Activated CD4-positive, alpha-beta T cell treated with anti-CD3 and anti-CD28 coated beads, Interleukin-2, Interleukin-6, amounts not matched to agents 100 ng/mL and 50 ng/mL, durations not matched to agents 16 hours and 8 hours (primary cell): ENCODE measurements at places on chromosomes 12 and 14.

GRCh38 chr14:30108975-30109700, 181.5 kb upstream of the PRKD1 start:
- DNase-seq, result no peak

- DNase-seq, result no peak
Observed at GRCh38 chr12:3661028-3661427, 91.9 kb downstream of the CRACR2A start.

DNA sequence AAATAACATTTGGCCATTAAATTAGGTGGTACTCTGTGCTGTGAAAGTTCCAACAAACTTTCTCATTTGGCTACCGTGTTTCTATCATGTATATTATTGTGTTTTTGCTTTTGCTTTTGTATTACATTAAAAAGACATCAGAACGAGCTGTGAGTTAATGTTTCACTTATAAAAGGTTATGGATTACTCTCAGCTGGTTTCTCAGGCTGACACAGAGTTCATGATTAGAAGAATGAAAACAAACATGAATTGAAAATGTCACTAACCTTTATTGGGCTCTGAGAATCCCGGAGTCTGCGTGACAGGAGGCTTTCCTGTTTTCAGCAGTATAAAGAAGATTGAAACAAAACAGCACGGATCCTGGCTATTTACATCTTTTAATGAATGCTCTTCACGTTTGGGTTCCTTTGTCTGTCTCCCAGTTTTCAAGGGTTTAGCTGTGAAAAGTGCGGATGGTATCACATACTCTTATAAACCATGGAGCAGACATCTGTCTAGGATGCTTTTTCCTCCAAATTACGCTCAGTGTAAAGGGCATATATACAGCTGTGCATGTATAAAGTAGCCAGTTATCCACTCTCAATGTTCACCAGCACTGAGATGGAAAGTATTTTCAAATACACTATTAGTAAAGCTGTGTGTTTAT, 153.6 kb downstream of the PTCSC3 start:
- no peak for DNase-seq

GRCh38 chr12:88242939-88243338, 100.8 kb downstream of the TMTC3 start:
- DNase-seq, result no peak

DNA sequence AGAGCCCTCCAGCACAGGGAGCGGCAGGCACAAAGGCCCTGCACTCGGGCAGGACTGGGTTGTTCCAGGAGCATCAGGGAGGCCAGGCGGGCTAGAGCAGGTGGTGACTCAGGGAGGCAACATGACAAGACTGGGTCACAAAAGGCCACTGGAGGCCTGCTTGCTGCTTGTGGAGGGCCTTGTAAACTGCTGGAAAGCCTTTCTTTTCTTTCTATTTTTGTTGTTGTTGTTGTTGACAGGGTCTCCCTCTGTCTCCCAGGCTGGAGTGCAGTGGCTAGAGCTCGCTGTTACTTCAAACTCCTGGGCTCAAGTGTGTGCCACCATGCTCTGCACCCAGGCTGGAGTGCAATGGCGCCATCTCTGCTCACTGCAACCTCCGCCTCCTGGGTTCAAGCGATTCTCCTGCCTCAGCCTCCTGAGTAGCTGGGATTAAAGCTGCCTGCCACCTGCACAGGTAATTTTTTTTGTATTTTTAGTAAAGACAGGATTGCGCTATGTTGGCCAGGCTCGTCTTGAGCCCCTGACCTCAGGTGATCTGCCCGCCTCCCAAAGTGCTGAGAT, 11.8 kb upstream of the RCOR1 start:
- no peak for DNase-seq

- no peak for DNase-seq
Observed at GRCh38 chr14:97851428-97851995, 1054.3 kb downstream of the VRK1 start.

- no peak for DNase-seq
Observed at GRCh38 chr14:76329951-76330350, 46.0 kb upstream of the ESRRB start.

DNA sequence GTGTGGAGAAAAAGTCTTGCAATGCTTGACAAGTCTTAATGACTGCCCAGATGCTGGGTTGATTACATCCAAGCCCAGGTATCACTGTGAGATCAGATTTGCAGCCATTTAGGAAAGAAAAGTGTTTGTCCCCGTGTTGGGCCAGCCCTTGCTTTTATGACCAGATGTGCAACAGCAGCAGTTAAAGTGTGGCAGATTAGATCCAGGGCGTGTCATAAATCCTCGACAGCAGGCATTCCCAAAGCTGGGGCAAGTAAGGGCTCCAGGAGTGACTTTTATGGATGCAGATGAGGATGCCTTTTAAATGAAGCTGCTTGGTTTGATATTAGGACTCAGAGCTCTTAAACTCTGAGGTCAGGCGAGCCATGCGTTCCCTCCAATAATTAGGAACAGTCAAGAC, 1.7 kb downstream of the SMOC1 start:
- DNase-seq, result no peak

DNA sequence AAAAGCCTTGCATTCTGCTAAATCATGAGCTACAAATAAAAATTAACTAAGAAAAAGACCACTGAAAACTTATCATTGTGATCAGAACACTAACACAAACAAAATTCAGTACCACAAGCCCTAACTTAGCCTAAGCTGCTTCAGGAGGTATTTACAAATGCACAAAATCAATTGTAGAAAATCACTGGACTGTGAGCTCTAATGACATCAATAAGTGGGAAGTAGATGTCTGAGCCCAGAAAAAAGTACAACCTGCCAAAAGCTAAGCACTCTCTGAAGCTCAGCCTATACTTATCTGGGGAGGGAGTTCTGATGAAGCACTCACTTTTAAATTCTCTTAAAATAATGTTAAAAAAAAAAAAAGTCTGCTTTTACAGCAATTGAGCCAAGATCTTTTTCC, 92.9 kb downstream of the SLCO1B1 start:
- no peak for DNase-seq

GRCh38 chr12:12812618-12813119, 477 bp upstream of the DDX47 start:
- DNase-seq, result no peak

GRCh38 chr12:7162691-7163114, 26.8 kb upstream of the PEX5 start:
- DNase-seq, result peak; percentile 25

DNA sequence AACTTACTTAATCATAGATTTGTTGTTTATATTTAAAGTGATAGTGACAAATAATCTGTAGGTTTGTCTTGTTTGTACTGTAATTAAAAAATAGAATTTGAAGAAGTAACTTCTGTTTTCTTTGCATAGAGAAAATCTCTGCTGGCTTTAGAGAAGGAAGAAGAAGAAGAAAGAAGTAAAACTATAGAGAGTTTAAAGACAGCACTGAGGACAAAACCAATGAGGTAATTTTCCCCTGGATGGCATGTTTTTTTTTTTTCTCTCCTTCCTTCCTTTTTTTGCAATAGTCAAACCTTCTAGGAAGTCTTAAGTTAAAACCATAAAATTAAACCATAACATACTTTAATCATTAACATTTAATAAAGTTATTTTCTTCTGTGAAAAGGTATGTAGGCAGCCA, 131.9 kb downstream of the DAAM1 start:
- DNase-seq, result no peak

GRCh38 chr12:44397631-44398030, 478.5 kb downstream of the NELL2 start:
- no peak for DNase-seq

DNA sequence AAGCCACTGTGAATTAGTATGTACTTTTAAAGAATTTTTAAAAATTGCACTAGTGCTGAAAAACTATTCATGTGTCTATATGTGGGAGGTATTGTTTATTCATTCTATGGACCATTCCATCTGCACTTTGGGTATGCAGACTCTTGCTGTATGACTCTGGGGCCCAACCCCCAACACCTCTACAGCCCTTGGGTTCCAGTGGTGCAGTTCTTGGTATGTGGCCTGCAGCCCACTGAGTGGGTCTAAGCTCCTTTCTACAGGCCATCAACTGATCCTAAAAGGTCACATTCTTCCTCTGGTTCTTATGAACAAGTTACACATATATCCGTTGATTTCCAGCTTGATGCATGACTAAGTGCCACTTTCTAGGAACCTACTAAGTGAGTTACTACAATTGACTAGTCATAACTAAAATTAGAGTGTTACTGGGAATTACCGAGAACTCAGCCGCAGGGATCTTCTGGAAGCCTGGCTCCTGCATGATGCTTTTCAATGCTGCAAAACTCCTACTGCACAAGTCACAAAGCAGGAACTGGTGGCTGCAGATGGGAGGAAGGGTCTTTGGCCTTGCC, 62.4 kb upstream of the MED13L start:
- DNase-seq, result no peak

DNA sequence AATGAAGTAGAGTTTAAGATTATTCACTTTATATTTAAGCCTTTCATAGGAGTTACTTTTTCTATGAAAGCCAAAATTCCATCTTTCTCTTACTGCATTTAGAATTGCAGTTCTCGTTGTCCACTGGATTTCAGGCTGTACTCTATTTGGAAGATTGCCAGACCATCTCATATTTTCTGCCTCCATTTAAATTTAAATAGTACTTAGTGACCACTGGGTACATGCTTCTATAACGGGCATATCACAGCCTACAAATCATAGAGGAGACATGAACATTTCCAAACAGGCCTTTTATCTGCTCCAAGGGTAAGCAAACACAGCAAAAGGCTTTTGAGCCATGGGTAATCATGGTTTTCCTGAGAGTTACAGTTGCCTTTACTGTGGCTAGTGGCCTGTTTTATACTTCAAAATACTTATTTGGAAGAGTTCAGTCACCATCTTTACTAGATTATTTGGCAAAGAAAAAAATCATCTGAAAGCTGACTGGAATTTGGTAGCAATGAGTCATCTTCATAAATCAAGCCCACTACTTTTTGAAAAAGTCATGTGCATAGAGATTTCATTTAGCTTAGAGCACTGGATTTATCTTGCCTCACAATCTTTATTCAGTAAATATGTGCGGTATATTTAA, 15.7 kb downstream of the ANO6 start:
- no peak for DNase-seq

GRCh38 chr14:52907949-52908348, 42.9 kb downstream of the FERMT2 start:
- DNase-seq, result no peak

GRCh38 chr14:68364792-68365192, 428.1 kb downstream of the ZFP36L1 start:
- DNase-seq, result no peak

DNA sequence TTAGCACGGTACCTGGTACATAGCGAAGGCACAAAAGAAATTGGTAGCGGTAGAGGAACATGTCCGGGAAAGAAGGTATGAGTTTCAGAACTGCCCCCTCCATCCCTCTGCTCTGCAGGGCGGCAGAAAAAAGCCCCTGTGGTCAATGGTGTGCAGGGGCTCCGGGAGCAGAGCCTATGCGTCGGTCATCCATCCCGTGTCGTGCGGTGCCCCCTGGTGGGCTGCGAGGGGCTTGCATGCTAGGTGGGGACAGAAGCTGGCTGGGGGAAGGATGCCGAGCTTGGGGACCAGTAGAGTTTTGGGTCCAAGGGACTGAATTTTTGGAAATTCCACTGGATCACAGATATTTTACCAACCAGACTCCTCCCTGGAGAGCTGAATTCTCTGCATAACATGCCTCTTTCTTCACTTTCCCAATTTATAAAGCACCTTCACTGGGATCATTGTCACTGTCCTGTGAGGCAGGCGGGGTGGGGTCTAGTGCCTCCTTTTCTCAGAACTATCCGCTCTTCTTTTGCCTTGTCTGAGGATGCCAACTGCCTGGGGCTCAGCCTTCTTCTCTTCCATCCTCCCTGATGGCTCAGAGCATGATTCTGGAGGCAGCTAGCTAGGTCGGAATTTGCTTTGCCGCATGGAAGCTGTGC, 148.7 kb downstream of the SMOC1 start:
- DNase-seq, result peak; percentile 79

- DNase-seq, result no peak
Observed at GRCh38 chr12:48986720-48987291, 8.7 kb downstream of the WNT1 start.
